ENCODE measurements at places on chromosomes 13 and 19.

DNA sequence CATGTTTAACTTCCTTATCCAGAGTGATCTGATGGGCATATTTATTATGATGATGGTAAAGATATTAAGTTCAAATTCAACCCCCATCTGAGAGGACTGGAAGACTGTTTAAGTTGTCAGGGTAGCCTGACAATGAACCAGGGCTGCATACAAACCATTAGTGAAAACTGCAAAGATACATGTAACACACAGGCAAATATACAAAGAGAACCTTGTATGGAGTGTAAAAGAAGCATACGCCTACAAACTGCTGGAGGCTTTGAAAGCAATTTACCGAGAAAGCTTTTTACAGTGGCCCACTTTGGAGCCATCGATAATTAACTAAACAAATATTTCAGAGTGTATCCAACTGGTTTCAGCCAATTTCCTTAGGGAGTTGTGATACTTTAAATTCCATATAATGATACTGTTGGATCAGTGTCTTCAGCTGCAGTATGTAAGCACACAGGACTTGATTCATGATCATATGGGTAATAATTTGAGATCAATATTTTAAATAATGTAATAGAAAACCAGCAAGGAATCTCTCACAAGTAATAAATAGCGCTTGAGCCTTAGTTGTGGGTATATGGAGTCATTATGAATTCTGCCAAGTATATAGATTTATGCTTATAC is 231.5 kb upstream of the SPRY2 start:
- no peak for DNase-seq

DNA sequence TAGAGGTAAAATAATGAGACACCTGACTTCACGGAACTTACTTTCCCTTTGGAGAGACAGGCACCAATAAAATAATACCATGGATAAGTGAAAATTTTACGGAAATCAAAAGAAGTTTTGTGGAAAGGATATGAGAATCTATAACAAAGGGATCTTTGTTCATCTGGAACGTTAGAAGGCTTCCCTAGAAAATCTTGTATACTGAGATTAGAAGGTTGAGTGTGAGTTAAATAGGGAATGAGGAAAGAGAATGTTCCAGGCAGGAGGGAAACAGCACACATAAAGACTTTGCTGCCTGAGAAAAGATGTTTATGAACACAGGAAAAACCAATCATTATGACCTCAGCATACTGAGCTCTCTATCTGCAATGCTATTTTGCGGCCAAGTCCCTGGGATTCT is 19.6 kb upstream of the RAP2A start:
- no peak for DNase-seq

DNA sequence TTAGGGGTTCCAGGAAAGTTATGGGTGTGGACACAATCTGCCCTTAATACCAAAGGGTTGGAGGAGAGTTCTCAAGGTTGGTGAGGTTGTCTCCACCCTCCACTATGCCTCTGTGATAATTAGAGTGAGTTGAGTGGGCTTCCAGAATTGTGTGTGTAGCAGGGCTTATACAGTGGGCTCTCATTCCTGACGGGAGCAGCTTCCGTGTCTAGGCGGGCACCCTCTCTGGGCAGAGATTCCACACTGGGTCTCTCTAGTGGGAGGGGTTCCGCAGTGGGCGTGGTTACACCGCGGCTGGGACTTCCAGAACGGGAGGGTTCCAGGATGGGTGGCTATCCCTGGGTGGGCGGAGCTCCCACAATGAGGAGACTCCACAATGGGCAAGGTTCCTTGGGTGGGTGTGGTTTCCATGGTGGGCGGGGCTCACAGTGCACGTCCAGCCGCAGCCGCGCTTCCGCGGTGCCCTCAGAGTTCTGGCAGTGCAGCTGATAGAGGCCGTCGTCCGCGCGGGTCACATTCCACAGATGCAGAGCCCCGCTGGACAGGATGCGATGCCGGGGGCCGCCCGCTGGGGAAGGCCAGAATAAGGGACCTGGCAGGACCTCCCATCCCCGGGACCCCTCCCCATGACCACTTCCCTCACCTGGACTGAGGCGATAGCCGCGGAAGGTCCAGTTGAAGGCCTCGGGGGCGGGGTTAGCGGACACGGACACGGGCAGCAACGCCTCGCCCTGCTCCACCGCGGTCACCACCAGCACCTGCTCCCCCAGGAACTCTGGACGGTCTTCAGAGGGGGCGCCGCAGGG is 8.4 kb downstream of the NPHS1 start:
- DNase-seq: no peak

- peak; percentile 96 for DNase-seq
Observed at GRCh38 chr13:30864433-30865122, 41.5 kb upstream of the MEDAG start.

- DNase-seq: no peak
Observed at GRCh38 chr19:23800271-23800670, 41.6 kb upstream of the ZNF681 start.

GRCh38 chr13:66344805-66345517 is 885.2 kb downstream of the PCDH9 start:
- no peak for DNase-seq

GRCh38 chr19:49924004-49924880 is 4.8 kb upstream of the ATF5 start:
- DNase-seq: peak; percentile 52

GRCh38 chr19:11225815-11226214 is 13.6 kb upstream of the ANGPTL8 start:
- no peak for DNase-seq

DNA sequence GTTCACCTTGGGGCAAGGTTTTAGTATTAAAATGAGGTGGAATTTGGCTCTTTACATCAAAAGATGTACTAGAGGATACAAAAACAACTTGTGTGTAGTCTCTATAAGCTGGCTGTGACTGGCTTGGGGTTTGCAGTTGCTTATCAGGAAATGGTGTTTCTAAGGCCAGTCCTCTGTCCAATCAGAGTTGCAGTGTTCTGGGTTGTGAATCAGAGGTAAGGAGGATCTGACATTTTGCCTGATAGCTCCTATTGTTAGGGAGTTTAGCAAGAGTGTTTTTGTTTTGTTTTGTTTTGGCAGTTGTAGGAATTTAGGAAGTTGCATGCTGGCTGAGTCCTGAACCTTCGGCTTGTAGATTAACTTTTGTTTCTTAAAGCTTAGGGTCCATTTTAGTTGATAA is 20.1 kb upstream of the ESD start:
- DNase-seq: no peak

DNA sequence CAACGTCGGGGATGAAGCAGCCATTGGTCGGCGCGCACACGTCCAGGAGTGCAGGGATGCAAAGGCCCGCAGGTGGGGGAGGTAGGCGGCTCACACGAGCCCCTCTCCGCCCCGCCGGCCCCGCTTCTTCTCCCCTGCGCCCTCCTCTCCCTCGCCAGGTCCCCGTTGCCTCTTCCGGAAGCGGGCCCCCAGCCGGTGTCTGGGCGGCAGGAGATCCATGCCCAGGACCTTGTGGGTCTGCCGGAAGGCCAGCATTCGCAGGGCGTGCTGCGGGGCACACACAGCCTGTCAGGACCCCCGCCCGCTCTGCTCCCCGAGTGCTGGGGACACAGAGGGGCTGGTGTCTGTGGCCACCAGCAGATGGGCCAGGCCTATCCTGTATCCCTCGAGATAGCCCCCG is 19.7 kb upstream of the MATK start:
- DNase-seq: no peak

GRCh38 chr13:67462098-67462497 is 232.0 kb upstream of the PCDH9 start:
- DNase-seq: no peak

GRCh38 chr13:34340534-34340933 is 522.6 kb downstream of the RFC3 start:
- DNase-seq: no peak

- DNase-seq: no peak
Observed at GRCh38 chr13:23644126-23644419, 73.9 kb downstream of the TNFRSF19 start.

DNA sequence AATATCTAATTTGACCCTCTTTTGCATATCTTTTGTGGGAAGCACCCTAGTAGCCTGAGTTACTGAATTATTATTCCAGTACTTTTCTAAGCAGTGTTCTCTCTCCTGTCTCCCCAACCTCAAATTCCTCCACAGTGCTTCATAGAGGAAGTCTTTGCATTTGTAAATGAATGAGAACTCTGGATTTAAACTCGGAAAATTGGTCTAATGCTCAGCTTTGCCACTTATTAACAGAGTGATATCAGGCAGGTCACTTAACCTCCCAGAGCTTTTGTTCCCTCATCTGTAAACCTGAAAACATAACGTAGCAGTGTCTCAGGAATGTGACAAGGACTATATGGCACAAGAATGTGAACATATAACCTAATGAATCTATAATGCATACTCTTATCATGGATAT is 26.2 kb downstream of the FREM2 start:
- DNase-seq: no peak

DNA sequence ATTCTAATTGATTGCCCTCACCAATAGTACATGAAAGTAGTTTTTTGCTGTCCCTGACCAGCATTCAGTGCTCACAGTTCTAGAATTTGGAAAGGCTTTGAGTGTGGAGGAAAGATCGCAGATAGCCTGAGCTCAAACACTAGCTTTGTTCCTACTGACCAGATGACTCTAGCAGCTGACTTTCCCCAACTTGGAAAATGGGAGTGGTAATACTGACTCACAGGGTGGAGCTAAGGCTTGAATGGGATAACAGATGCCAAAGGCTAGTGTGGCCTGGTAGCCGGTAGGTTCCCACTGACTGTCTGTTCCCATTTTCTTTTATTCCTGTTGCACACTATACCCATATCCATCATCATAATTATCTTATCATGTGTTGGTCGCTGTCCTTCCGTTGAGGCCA is 3.7 kb downstream of the ZSCAN22 start:
- DNase-seq: peak; percentile 9

DNA sequence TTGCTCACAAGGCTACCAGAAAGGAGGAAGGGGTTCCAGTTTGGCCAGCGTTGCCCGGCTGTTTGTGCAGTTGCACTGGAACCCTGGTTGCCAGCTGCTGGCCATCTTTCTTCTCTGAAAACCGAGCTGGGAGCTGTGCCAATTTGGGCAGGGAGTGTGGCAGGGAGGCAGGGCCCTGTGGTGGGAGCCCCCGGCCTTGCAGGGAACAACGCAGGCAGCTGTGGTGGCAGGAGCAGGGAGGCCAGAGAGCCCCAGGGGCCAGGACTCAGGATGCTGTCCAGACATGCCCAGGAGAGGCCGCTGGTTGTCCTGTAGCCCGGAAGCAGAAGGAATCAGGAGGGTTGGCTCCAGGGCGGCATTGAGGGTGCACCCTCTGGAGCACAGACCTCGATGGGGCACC is 4.8 kb downstream of the KMT5C start:
- DNase-seq: no peak

- DNase-seq: no peak
Observed at GRCh38 chr13:32045537-32045936, 14.0 kb downstream of the FRY start.

- no peak for DNase-seq
Observed at GRCh38 chr19:57667228-57667627, 1.5 kb upstream of the ZSCAN4 start.

DNA sequence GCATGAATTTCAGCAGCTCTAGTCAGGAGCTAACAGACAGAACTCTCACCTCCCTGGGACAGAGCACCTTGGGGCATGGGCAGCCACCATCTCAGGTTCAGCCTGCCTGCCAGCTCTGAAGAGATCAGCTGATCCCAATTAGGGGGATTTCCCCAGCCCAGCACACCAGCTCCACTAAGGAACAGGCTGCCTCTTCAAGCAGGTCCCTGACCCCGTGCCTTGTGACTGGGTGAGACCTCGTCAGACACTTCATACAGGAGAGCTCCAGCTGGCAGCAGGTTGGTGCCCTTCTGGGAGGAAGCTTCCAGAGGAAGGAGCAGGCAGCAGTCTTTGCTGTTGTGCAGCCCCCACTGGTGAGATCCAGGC is 84.5 kb upstream of the UFM1 start:
- DNase-seq: no peak

- DNase-seq: no peak
Observed at GRCh38 chr19:49833599-49833998, 15.5 kb downstream of the MED25 start.

DNA sequence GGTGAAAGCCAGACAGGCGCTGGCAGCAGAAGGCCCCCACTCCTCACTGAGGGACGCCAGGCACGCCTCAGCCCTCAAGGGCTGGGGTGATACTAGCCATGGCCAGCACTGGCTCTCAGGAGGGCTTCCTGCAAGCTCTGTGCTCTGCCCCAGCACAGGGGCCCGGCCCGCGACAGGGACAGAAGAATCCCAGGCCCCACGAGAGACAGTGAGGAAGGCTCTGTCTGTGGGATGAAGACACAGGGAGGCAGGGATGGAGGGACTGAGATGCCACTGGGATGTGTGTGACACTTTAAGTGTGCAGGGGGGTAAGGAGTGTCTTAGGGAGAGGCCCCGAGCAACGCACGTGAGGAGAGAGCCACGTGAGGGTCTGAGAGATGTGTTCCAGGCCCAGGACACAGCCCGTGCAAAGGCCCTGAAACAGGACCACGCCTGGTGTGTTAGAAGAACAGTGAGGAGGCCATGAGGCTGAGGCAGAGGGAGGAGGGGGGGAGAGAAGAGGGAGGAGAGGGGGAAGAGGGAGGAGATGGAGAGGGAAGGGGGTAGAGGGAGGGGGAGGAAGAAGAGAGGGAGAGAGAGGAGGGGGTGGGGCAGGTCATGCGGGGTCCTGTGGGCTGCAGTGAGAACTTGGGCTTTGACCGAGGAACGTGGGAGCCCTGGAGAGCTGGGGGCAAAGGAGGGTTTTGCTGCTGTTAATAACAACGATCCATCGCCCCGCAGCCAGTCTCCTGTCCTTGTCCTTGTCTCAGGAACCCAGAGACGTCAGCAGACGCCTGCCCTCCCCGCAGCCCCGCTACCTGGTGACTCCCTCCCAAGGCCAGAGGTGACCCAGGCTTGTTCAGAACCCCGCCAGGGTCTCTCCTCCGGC is 7.2 kb downstream of the RPL36 start:
- DNase-seq: no peak

- no peak for DNase-seq
Observed at GRCh38 chr13:34931572-34931971, 10.5 kb upstream of the NBEA start.

DNA sequence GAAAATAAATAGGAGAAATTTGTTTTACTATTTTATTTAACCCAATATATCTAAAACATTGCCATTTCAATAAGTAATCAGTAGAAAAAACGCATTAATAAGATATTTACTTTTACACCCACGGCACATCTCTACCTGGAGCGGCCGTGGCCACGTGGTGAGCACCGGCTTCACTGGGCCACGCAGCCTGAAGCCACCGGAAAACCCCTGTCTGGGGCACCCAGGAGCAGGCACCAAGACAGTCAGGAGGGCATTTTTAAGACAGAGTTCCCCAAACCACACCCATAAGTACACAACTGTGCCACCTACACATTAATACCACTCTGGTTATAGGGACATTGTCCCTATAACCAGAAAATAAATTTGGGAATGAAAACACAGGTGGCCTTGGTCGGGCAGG is 80.9 kb downstream of the SPACA7 start:
- no peak for DNase-seq

DNA sequence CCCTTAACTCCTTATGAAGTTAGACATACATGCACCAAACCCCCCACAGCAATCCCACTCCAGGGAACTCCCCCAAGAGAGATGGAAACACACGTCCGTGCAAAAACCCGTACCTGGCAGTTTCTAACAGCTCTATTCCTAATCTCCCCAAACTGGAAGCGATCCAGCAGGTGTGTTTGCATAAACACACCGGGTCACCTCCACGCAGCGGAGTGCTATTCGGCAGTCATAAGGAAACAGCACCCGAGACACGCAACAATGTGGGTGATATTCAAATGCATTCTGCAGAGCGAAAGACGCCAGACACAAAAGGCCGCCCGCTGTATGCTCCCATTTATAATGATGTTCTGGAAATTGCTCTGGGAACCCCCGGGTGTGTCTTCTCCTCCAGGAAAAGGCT is 6.8 kb upstream of the ZNRF4 start:
- no peak for DNase-seq

- DNase-seq: no peak
Observed at GRCh38 chr19:55678121-55678671, 3.2 kb downstream of the EPN1 start.
